Fibroblast of lung (primary cell): ENCODE measurements at places on chromosomes 3 and 15. TPM values are rescaled to one million over a fixed set of nuclear protein-coding genes. Genes with fewer than 3 reads are reported as not detected.

GRCh38 chr3:196472286-196472685 is 31.3 kb downstream of the RNF168 start:
- DNase-seq, result no peak

GRCh38 chr15:56929399-56929798 is 11.0 kb downstream of the TCF12 start:
- DNase-seq, result peak; percentile 72

- DNase-seq, result peak; percentile 72
These were observed 47.7 kb upstream of the FMN1 start for GRCh38 chr15:33242165-33242564.

The PLA2G4B gene
- total RNA-seq, result 0.99 and 1.3 TPM in 2 replicates

The TLR9 gene
- total RNA-seq, result under 0.01 TPM in 1 of 2 replicates, not detected in the other

DNA sequence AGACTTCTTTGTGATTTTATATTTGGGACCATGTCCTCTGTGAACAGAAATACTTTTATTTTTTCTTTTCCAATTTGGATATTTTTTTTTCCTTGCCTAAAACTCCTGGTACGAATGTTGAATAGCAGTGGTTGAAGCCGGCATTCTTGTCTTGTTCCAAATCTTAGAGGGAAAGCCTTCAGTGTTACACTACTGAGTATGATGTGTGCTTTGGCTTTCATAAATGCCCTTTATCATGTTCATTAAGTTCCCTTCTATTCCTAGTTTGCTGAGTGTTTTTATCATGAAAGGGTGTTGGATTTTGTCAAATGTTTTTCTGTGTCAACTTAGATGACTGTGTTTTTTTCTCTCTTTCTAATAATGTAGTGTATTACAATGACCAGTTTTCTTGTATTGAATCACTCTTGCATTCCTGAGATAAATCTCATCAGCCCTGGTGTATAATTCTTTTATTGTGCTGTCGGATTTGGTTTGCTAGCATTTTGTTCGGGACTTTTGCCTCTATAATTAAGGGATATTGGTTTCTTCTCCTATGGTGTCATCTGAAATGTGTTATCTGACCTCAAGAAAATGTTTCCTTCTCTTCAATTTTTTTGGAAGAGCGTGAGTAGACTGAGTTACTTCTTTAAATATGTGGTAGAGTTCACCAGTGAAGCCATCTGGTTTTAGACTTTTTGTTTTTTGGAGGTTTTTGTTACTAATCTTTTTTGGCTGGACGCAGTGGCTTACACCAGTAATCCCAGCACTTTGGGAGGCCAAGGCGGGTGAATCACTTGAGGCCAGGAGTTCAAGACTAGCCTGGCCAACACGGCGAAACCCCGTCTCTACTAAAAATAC is 33.3 kb downstream of the MAP1A start:
- DNase-seq, result no peak

DNA sequence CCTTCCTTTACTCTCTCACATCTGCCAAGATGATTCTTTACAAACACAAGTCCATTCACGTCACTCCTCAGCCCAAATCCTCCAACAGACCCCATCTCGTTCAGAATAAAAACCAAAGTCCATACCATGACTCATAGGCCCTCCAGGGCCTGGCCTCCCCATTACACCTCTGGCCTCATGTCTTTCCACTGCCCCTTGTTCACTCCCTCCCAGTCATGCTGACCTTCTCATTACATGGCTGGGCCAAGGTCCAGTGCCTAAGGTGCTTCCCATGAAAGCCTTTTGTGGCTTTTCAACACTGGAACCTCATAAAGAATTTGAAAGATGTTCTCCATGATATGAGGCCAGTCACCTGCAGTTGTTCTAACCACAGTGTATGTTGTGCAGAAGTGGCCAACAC is 44.5 kb downstream of the NEK10 start:
- DNase-seq, result peak; percentile 15

DNA sequence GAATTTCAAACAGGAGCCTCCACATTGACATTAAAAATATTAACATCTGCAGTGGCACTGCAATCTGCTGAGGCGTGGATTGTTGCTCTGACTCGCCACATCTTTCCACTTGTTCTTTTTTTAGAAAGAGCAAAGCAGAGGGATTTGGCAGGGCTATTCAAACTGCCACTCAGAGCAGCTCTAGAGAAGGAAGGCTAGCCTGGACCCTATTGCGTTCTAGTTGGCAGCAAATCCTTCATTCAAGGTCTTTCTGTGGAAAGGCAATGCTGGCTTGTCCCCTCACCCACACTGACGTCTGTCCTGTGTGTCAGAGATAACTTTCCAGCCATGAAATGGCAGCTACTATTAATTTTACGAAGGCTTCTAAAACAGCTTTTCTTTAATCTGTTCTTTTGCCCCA is 483.2 kb upstream of the SGO1 start:
- peak; percentile 68 for DNase-seq

DNA sequence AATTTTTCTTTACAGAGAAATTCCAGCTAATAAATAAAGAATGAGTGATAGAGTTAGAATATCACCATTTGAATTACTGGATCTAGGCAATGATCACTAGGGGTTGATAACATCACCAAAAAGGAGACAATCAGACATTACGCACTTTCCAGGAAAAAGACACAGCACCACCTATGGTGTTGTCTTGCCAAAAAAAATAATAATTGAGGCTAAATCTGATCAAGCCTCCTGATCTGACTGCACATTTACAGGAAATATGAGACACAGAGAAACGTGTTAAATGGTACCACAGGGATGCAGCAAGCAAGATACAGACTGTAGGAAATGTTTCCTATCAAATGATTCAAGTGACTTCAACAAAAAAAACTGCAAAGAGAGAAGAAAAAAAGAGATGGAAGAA is 92.8 kb downstream of the EOMES start:
- no peak for DNase-seq

The PATL2 gene
- total RNA-seq, result 0.77 and 1.3 TPM in 2 replicates

- no peak for DNase-seq
These were observed 31.6 kb downstream of the CFAP44 start for GRCh38 chr3:113409676-113410075.

DNA sequence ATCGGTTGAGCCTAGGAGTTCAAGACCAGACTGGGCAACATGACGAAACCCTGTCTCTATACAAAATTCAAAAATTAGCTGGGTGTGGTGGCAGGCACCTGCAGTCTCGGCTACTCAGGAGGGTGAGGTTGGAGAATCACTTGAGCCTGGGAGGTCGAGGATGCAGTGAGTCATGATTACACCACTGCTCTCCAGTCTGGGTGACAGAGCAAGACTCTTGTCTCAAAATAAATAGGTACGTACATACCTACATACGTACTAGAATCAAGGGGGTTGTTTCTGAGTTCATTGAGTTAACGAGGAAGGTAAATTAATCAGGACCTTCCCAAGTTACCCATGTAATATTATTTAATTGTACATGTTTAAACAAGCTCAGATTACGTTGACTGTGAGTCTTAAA is 97.5 kb downstream of the CHL1 start:
- DNase-seq, result no peak

GRCh38 chr3:168858327-168858726 is 762.6 kb upstream of the GOLIM4 start:
- no peak for DNase-seq

DNA sequence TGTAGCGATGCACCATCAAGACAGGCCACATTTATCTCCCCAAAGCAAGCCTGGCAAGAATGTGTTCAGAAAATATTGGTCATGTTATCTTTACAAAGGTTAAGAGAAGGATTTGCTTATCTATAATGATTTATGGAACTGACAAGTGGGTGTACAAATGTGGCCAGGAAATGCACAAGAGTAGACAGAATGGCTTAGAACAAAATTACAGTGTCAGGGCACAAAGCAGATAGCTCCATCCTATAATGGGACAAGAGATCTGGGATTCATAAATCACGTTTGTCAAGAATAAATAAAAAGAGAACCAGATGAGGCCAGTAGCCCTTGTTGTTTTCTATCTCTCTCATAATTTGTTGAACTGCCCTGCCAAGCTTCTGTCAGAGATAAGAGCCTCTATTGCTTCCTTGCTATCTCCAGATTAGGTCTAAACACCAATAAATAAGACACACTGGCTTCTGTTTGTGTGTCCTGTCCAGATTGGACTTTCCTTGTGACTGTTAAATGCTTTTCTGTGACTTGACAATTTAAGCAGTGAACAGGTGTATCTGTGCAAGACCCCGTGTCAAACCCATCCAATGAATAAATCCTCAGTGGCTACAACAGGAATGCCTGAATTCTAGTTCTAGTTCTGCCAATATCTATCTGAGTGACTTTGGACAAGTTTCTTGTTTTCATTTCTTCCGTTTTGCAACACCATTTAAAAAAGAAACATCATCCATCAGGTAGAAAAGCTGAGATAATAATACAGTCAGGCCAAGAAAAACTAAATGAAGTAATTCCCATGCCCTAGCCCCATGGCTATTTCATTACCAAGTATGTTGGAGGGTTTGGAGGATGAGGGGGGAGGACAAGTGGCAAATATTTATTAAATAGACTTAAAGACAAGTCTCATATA is 157.2 kb downstream of the DCLK3 start:
- peak; percentile 96 for DNase-seq

The FOXB1 gene
- not detected in 2 replicates for total RNA-seq

The GPR62 gene
- total RNA-seq, result under 0.01 TPM in 2 replicates
